HS-27A (cell line): ENCODE measurements at places on chromosomes 16 and 17.

- DNase-seq = no peak
Measured at GRCh38 chr17:19703106-19703827, 13.1 kb downstream of the SLC47A2 start.

DNA sequence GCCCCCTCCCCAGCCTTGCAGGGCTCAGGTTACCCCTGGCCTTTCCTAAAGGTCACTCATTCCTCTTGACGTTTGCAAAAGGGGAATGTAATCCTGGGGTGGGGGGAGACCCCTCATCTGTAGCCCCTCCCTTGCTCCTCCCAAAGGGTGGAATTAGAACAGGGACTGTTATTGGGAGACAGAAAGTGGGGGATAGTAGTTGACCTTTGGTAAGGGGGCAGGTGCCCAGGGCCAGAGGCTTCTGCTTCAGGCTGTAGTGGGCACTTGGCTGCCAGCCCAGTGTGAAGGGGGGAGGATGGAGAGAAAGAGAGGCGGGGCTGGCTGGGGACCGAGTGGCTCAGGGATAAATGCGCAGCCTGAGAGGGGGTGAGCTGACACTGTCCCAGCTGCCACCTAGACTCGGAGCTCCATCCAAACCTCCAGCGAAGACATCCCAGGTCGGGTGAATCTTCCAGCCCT is at the start of gene ENO3:
Gene ENO3 (plus strand): TSS at position 374 of the 459 bp plus-strand sequence. CDS start 711 bp downstream, outside the sequence.
- DNase-seq = no peak

- DNase-seq = no peak
Measured at GRCh38 chr16:54484700-54485099, 198.1 kb upstream of the IRX3 start.

GRCh38 chr16:84888450-84888849 is 68.7 kb downstream of the CRISPLD2 start:
- DNase-seq = no peak

- DNase-seq = no peak
Measured at GRCh38 chr17:80103449-80104085, 2.2 kb downstream of the GAA start.

DNA sequence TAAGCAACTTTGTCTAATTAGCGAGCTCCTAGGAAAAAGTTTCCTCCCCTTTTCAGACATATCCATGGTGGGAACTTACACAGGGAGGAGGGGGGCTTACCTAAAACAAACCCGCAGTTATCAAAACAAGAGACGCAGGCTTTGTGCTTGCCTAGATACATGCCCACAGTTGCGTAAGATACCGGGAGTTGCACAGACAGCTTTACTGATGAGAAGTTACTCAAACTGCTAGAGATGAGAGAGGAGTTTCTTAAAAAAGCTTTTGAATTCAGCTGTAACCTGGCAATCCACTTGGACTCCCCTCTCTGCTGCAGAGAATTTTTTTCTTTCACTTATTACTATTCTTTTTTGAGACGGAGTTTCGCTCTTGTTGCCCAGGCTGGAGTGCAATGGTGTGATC is 6.8 kb upstream of the ZP2 start:
- no peak for DNase-seq
